ENCODE measurements at places on chromosomes 3 and 15. TPM values are rescaled to one million over a fixed set of nuclear protein-coding genes. Genes with fewer than 3 reads are reported as not detected.

PRR20G gene
- total RNA-seq, result not detected

CIDEC gene
- not detected for total RNA-seq

ROPN1B gene
- not detected for total RNA-seq

TTC23 gene
- total RNA-seq, result 7.9 TPM

FSTL1 gene
- 170 TPM for total RNA-seq

TLR9 gene
- not detected for total RNA-seq

SOX14 gene
- not detected for total RNA-seq

FBXL2 gene
- total RNA-seq, result 10.7 TPM

GMNC gene
- not detected for total RNA-seq

All from dermis lymphatic vessel endothelial cell (primary cell).